ENCODE measurements at places on chromosomes 7 and 10. TPM values are rescaled to one million over a fixed set of nuclear protein-coding genes. Genes with fewer than 3 reads are reported as not detected.

Gene ASAH2B
- total RNA-seq, result 0.68 TPM

- no peak for DNase-seq
These were observed 1009.2 kb downstream of the SORCS3 start for GRCh38 chr10:105650306-105650705.

- DNase-seq, result no peak
These were observed 369.6 kb upstream of the DPP6 start for GRCh38 chr7:153682628-153683027.

GRCh38 chr7:6121141-6121540 lies 90.0 kb downstream of the ANKRD61 start:
- DNase-seq, result no peak

GRCh38 chr10:110530131-110530831 lies 32.6 kb downstream of the DUSP5 start:
- DNase-seq, result no peak

DNA sequence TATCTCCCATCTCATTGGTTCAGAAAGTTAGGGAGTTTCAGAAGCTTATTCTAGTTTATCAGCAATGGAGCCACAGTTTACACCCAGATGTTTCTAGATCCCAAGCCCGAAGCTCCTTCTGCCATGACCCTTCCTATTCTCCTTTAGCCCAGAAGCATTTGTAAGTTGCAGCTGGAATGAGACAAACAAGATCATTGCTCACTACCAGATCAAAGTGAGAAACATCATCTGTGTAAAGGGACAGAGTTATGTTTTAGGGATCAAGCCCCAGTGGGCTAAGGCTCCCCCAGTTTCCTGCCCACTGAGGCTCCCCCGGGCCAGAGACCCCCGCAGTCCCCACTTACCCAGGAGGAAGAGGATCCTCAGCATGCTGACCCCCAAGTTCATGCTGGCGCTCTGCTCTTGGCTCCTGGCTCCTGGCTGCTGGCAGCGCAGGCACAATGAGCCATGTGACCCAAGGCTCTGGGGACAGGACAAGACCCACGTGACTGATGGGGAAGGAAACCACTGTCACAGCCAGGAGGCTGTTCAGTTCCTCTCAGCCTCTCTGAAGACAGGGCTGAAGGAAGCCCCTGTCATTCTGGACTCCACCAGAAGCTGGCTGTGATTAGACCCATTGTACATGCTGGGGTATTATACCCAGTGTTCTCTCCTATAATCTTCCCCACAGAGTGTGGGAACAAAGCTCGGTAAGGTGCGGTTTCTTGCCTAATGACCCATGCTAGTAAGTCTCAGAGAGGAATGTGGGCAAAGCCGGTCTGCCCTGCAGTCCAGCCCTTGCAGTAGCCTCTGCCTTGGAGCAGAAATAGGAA lies at the start of gene TMEM273:
Gene TMEM273 (minus strand): TSS at position 442 of the 812 bp plus-strand sequence. CDS start 55 bp downstream, at position 387.
- DNase-seq, result no peak

GRCh38 chr7:19470031-19470430 lies 238.8 kb downstream of the POLR1F start:
- no peak for DNase-seq

DNA sequence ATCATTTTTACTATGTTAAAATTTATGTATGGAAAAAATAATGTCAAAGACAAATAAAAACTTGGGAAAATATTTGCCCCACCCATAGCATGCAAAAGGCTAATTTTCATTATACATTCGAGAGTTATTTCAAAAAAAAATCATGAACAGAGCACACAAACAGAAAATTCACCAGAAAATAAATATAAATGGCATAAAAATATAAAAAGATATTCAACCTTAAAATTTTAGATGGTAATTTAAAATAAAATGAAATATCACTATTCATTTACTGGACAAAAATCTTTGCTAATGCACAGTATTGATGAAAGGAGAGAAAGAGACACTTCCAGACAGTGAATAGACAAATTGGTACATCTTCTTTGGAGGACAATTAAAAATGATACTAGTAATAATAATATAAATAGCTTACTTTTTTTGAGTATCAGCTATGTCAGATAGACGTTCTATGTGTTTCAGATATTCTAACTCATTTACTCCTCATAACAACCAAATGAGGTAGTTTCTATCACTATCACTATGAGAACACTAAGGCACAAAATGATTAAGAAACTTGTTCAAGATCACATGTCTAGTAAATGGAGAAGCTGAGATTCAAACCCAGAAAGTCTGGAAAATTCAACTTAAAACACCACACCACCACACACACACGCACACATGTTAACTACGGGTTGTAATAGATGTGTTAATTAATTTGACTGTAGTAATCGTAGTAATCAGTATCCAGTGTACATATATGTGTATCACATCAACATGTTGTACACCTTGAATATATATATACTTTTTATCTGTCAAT lies 63.0 kb downstream of the CCDC71L start:
- no peak for DNase-seq
